ENCODE measurements at places on chromosomes 1 and 21.
A peak's percentile ranks its signal among the peaks of the same experiment; 100 is the strongest.

GRCh38 chr21:42279888-42280287, 35.3 kb downstream of the TFF3 start:
- DNase-seq = no peak

DNA sequence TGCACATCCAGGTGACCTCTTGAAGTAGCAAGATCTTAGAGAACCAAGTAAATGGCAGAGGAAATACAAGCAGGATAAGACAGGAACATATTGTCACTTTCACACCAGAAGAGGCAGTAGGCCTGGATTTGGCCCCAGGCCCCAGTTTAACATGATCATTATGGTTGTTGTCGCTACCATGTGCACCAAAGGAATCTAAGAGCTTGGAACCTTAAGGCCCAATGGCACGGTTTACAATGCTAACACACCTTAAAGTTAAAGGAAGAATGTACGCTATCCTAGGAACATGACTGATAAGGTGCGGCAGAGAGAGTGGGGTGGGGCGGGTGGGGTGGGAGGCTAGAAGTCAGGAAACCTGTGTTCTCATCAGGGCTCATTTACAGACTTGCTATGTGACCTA, 147.5 kb downstream of the ROR1 start:
- DNase-seq = no peak

- DNase-seq = no peak
Measured at GRCh38 chr1:7219031-7219430, 433.8 kb downstream of the CAMTA1 start.

DNA sequence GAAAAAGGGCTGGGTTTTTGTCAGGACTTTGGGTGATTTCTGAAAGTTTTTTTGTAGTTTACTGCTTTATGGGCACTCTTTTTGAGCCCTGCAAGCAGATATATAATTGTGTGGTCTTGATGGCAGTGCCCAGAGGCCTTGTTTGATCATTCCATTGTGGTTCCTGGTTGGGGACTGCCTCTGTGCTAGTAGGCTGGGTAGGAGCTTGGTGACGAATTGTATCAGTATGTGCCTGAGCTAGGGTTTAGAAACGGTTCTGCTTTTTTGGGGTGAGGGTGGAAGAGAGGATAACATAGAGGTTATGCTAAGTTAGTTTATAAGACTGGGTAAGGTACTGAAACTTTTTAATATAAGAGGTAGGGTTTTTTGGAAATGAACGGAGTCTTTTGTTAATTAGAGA, 139.7 kb upstream of the ETV3 start:
- no peak for DNase-seq

GRCh38 chr1:36966242-36966641, 68.1 kb downstream of the GRIK3 start:
- peak; percentile 30 for DNase-seq

GRCh38 chr1:201050515-201051277, 27.2 kb upstream of the KIF21B start:
- DNase-seq = no peak

GRCh38 chr1:246725191-246725590, 982 bp downstream of the SCCPDH start:
- no peak for DNase-seq

DNA sequence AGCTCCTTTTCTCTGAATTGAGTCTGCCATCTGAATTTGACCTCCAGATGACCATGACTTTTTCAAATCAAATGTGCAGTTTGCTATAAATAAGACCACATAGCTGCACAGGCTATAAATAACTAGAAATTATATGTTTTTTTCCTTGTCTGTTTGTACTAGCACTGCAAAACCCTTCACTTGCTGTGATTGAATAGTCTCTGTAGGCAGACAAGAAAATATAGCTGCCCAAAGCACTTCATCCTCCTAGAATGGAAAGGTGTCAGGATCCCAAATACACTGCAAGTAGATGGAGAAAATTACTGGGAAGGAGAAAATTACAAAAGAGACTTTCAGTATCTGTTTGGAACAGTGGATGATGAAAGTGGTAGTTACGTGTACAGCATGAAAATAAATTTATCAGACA, 175.8 kb downstream of the APP start:
- no peak for DNase-seq

- DNase-seq = no peak
Measured at GRCh38 chr21:32101277-32101676, 177.6 kb downstream of the MIS18A start.

- no peak for DNase-seq
Measured at GRCh38 chr1:46802081-46802480, 3.2 kb downstream of the CYP4B1 start.

DNA sequence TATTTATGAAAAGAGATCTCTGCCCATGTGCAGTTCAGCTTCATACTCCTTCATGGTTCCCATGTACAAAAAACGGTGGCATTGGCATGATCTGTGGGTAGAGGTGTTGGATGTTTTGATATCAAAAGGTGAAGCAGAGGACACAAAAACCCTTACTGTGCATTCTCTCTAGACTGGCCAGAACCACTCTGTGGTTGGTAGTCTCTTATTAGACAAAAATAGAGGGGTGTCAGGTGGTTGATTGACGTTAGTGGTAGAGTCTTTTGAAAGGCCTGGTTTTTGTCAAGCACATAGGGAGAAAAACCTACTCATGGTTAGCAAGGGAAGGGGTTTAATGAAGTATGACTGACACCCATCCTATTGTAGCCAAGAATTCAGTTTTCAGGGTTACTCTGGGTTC, 400.0 kb upstream of the TMPRSS15 start:
- no peak for DNase-seq

- peak; percentile 17 for DNase-seq
Measured at GRCh38 chr1:117275055-117275454, 64.3 kb upstream of the VTCN1 start.

DNA sequence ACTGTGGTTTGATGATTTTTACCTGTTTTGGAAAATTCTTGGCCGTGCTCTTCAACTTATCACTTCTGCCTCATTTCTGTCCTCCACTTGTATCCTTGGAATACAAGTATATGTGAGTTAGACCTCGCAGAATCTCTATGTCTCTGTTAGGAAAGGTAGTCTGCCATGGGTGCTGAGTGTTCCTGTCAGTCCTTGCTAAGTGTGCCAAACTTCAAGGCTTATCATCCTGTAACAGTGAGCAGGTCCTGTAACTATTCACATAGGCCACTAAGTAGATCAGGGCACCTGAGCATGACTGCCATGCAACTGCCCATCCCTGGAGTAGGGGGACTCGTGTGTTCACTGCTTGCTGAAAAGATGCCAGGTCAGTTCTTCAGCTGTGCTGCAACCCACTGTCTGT, 24.2 kb upstream of the BMP8B start:
- no peak for DNase-seq

GRCh38 chr1:213389061-213389581, 338.1 kb downstream of the RPS6KC1 start:
- no peak for DNase-seq

- no peak for DNase-seq
Measured at GRCh38 chr1:41483001-41483850, 1.3 kb downstream of the EDN2 start.

DNA sequence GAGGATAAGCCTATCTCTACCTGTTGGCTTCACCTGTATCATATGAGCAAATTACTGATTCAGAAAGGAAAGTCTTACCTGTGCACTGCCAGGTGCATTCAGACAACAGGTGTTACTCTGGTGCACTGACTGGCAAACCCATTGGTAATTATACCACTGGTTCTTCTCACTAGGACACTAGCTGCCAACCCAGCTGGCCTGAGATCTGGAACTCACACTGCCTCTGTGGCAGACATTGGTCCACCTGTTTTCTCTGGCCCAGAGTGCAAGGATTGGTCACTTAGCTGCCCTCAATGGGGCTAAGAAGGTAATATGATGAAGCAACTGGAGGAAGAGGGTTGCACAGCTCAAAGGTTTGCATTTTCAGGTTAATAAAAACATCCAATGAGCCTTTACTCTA, 140.2 kb upstream of the DNAH14 start:
- no peak for DNase-seq

DNA sequence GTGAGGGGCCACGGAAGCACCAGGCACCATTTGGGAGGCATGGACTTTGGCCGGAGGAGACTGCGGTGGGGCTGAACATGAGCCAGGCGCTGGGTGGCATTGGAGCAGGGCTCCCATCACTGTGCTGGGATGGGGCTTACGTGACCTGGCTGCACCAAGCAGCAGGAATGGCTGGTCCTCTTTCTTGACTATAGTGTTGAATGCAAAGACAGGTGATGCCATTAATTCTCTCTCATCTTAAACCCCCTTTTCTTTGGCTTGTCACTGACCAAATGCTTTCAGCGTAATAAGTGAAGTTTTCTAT, 447.9 kb downstream of the CAMTA1 start:
- no peak for DNase-seq

DNA sequence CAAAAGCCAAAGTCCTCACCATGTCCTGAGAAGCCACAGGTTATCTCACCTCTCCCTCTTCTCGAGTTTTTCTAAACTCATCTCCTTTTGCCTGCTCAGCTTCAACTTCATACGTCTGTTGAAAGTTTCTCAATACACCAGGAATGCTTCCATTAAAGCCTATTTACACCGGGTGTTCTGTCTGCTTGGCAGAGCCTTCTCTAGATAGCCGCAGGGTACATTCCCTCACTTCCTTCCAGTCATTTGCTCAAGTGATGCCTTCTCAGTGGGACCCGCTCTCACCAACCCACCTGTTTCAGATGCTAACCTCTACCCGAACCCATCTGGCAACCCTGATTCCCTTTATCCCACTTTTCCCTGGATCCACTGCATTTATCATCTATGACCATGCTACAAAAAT, 257.0 kb upstream of the ADGRL2 start:
- DNase-seq = no peak

Data from OCI-M1 (cell line).